Thoracic aorta (tissue), 2 donors: ENCODE measurements at places on chromosomes 1 and 21. TPM values are rescaled to one million over a fixed set of nuclear protein-coding genes. Genes with fewer than 3 reads are reported as not detected.

GRCh38 chr1:54488779-54489626, 59.0 kb upstream of the ACOT11 start:
- H3K4me1 ChIP-seq, result peaks cover 13% of the 10 kb centered on the region
- DNase-seq, result peak; percentile 36
- peak overlapping the region; percentile 98 for H3K27ac ChIP-seq
- no peaks in the 10 kb centered on the region for H3K27me3 ChIP-seq

Gene TBX15
- 6.8 TPM for total RNA-seq

Gene TPTE
- not detected for total RNA-seq

DNA sequence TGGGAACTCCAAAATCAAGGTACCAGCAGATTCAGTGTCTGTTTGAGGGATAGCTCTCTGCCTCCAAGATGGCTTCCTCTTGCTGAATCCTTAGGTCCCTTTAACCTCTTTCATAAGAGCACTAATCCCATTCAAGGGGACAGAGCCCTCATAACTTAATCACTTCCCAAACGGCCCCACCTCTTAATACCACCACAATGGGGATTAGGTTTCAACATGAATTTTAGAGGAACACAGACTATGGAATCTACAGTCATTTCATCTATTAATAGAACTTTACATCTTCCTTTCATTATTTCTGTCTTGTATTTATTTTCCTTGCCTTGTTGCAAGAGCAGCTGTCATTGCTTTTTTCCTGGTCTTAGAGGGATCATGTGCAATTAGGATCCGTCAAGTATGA, 30.3 kb downstream of the HOOK1 start:
- H3K27ac ChIP-seq, result no peak overlapping the region
- DNase-seq, result no peak
- no peak overlapping the region for H3K4me3 ChIP-seq
- no peaks in the 10 kb centered on the region for H3K4me1 ChIP-seq

DNA sequence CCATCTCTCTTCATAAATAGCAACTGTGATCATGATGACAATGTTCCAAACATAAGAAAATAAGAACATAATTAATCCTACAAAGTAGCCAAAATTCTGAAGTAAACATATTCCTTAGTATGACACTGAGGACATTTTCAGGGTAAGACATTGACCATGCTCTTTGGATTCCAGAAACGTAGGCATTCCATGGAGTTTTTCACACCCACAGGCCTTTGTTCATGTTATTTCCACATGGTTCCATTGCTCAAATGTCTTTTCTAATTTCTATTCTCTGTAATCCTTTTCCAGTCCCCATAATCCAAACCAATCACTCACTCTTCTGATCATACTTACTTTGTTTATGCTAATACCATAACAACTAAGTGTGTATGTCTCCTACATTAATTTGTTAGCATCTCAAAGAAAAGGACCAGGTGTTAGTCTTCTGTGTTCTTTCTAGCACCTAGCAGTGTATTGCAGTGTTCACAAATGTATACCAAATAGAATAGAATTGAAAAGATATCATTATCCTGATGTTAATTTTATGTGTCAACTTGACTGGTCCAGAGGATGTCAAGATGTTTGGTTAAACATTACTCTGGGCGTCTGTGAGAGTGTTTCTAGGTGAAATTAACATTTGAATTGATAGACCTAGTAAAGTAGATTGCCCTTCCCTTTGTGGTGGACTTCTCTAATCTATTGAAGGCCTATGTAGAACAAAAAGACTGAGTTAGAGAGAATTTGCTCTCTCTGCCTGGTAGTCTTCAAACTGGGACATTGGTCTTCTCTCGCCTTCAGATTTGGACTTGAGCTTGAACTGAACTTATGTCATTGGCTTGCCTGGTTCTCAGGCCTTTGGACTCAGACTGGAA, 516.6 kb downstream of the PTPRC start:
- no peak overlapping the region for H3K27ac ChIP-seq
- DNase-seq, result no peak
- no peak overlapping the region for H3K4me3 ChIP-seq
- H3K36me3 ChIP-seq, result no peaks in the 10 kb centered on the region

- no peak overlapping the region for H3K27ac ChIP-seq
- H3K4me3 ChIP-seq, result no peak overlapping the region
- H3K36me3 ChIP-seq, result no peaks in the 10 kb centered on the region
- no peak for DNase-seq
- H3K27me3 ChIP-seq, result no peaks in the 10 kb centered on the region
- H3K4me1 ChIP-seq, result peaks cover 2% of the 10 kb centered on the region
Measured at GRCh38 chr1:50661626-50662025, 238.4 kb upstream of the DMRTA2 start.

DNA sequence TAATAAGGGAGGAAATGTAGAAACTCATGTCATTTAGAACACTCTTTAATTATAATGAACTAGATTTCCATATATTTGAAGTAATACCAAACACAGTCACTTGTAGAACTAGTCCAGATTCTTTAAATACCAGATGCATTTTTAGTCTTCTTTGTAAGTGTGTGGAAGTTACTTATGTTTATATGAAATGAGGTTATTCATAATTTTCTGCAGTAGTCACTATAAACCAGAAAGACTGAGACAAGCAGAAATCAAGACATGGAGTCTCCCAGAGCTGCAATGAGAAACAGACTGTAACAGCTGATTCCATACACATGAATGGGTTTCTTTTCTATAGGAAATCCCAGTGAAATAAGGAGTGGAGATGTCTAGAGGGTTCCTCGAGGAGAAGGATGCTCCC, 216.6 kb upstream of the ZP4 start:
- H3K36me3 ChIP-seq, result no peaks in the 10 kb centered on the region
- no peaks in the 10 kb centered on the region for H3K27me3 ChIP-seq
- H3K4me3 ChIP-seq, result no peak overlapping the region

GRCh38 chr1:18901147-18901951, 1.0 kb downstream of the ALDH4A1 start:
- peak overlapping the region; percentile 77 for H3K4me3 ChIP-seq
- no peak overlapping the region for H3K27ac ChIP-seq
- DNase-seq, result no peak
- no peaks in the 10 kb centered on the region for H3K27me3 ChIP-seq
- H3K36me3 ChIP-seq, result no peaks in the 10 kb centered on the region
- peaks cover 16% of the 10 kb centered on the region for H3K4me1 ChIP-seq

Gene BEND5
- total RNA-seq, result 9.5 TPM

Gene ATP8B2
- 190 TPM for total RNA-seq

Gene CFHR5
- total RNA-seq, result not detected

GRCh38 chr1:200310824-200311223, 99.0 kb downstream of the ZNF281 start:
- no peak overlapping the region for H3K4me3 ChIP-seq
- no peaks in the 10 kb centered on the region for H3K4me1 ChIP-seq
- no peak for DNase-seq
- no peaks in the 10 kb centered on the region for H3K27me3 ChIP-seq

- no peaks in the 10 kb centered on the region for H3K4me1 ChIP-seq
- no peak overlapping the region for H3K4me3 ChIP-seq
- DNase-seq, result no peak
- peaks cover 5% of the 10 kb centered on the region for H3K27me3 ChIP-seq
- no peak overlapping the region for H3K27ac ChIP-seq
Measured at GRCh38 chr1:184030433-184031091, 7.0 kb downstream of the COLGALT2 start.

DNA sequence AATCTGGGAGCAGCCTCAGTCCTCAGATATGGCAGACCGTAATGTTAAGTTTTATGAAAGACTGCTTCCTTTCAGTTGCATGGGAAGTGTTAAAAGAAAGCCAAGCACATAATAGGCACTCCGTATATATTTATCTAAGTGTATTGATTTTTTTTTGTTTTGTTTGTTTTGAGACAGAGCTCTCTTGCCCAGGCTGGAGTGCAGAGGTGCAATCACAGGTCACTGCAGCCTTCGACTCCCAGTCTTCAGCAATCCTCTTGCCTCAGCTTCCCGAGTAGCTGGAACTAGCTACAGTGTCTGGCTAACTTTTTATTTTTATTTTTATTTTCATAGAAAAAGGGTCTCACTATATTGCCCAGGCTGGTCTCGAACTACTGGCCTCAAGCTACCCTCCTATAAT, 341.8 kb downstream of the USH2A start:
- no peak for DNase-seq
- no peaks in the 10 kb centered on the region for H3K4me1 ChIP-seq
- H3K27me3 ChIP-seq, result no peaks in the 10 kb centered on the region
- H3K4me3 ChIP-seq, result no peak overlapping the region
- H3K27ac ChIP-seq, result no peak overlapping the region
- H3K36me3 ChIP-seq, result no peaks in the 10 kb centered on the region

Gene IL24
- total RNA-seq, result not detected

DNA sequence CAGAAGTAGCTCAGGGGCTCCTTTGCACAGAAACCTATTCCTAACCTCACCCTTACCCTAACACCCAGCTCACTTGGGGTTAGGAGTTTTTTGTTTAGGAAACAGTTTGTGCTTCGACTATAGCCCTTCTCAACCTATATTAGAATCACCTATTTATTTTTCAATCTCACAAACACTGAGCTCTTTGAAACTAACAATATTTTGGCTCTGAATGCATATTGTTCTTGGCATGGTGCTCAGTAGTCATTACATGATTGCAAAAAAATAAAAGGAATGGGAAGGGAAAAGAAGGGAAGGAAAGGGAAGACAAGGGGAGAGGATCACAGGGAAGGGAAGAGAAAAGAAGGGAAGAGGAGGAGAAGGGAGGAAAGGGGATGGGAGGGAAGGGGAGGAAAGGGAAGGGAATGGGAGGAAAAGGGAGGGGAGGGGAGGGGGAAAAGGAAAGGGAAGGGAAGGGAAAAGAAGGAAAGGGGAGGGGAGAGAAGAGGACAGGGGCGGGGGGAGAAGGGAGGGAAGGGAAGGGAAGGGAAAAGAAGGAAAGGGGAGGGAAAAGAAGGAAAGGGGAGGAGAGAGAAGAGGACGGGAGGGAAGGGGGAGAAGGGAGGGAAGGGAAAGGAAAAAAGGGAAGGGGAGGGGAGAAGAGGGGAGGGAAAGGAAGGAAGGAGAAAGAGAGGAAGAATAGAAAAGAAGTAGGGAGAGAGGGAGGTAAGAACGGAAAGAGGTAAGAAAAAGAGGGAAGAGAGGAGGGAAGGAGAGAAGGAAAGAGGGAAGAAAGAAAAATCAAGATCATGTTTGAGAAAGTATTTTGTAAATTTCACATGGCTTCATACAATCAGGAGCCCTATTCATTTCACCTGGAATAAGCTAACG, 484.1 kb upstream of the NFIA start:
- H3K4me3 ChIP-seq, result no peak overlapping the region
- no peak overlapping the region for H3K27ac ChIP-seq
- H3K36me3 ChIP-seq, result no peaks in the 10 kb centered on the region
- no peak for DNase-seq

Gene LCE1F
- not detected for total RNA-seq

GRCh38 chr1:97646071-97646470, 274.8 kb downstream of the DPYD start:
- no peaks in the 10 kb centered on the region for H3K27me3 ChIP-seq
- no peak overlapping the region for H3K4me3 ChIP-seq
- no peak overlapping the region for H3K27ac ChIP-seq
- DNase-seq, result no peak
- no peaks in the 10 kb centered on the region for H3K4me1 ChIP-seq
- no peaks in the 10 kb centered on the region for H3K36me3 ChIP-seq

Gene SLC25A34
- 2.4 TPM for total RNA-seq

DNA sequence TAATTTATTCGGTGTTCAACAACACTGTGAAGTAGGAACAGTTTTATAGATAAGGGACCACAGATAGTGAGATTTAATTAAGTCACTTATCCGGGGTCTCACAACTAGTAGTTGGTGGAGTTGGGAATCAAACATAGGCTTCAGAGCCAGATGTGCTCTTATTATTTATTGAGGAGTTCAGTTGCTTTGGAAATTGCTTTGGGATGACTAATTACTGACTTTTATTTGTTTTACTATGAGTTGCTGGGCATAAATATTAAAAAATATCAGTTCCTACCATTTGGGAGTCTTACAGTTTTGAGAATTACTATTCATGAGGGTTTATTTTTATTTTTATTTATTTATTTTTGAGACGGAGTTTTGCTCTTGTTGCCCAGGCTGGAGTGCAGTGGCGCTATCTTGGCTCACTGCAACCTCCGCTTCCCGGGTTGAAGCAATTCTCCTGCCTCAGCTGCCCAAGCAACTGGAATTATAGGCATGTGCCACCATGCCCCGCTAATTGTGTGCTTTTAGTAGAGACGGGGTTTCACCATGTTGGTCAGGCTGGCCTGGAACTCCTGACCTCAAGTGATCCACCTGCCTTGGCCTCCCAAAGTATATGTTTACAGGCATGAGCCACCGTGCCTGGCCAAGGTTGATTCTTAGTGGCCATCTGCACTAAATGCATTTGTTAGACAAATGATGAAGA, 27.7 kb downstream of the THRAP3 start:
- H3K4me1 ChIP-seq, result peaks cover 43% of the 10 kb centered on the region
- no peak overlapping the region for H3K27ac ChIP-seq
- H3K27me3 ChIP-seq, result no peaks in the 10 kb centered on the region
- no peaks in the 10 kb centered on the region for H3K36me3 ChIP-seq
- no peak overlapping the region for H3K4me3 ChIP-seq

DNA sequence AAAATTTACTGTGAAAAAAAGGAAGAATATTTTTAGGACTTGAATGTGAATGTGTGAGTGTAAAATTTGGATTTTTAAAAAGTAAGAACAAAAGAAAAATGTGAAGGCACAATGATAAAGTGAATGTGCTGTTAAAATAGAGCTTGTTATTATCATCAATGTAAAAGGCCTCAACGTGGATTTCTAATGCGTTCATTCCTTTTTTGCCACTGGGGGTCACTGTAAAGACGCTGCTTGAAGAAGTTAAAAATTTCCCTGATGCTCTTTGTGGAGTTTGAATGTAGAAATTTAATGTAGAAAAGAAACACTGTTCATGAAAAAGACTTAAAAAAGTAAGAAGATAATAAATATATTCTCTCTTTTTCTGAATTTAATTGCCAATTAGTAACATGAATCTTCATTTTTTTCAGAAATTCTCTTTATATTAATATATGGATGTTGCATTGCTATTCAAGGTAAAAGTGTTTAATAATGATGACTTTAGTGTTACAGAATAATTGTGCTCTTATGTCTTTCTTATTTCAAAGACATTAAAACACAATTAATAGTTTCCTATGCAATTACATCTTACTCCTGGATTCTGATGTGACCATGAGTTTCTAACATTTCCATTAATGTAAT, 161.5 kb downstream of the DNM3 start:
- no peak overlapping the region for H3K27ac ChIP-seq
- no peaks in the 10 kb centered on the region for H3K4me1 ChIP-seq
- no peak for DNase-seq
- no peaks in the 10 kb centered on the region for H3K27me3 ChIP-seq
- H3K36me3 ChIP-seq, result no peaks in the 10 kb centered on the region

DNA sequence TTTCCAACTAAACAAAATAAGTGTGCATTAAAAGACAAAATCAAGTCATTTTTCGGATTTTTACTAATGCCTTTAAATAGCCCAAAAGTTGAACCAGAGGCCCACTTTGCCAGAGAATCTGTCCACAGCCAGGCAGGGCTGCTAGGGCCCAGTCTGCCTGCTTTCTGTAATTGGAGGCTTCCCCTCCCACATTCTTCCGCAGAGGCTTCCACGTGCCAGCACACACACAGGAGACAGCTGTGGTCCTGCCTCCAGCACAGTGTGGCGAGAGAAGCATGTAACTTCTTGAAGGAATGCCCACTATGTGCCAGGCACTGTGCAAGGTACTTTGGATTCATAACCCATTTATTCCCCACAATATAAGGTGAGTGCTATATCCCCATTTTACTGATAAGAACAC, 11.3 kb upstream of the PDZK1IP1 start:
- no peaks in the 10 kb centered on the region for H3K27me3 ChIP-seq
- H3K27ac ChIP-seq, result no peak overlapping the region
- no peaks in the 10 kb centered on the region for H3K4me1 ChIP-seq
- H3K4me3 ChIP-seq, result no peak overlapping the region

Gene RPE65
- not detected for total RNA-seq

Gene RAD54L
- 4.1 TPM for total RNA-seq
